ENCODE measurements at places on chromosomes 3 and 15.

GRCh38 chr3:66237552-66237951 is 16.8 kb downstream of the SLC25A26 start:
- no peak for DNase-seq

GRCh38 chr15:80010131-80010673 is 39.2 kb upstream of the BCL2A1 start:
- DNase-seq = no peak

DNA sequence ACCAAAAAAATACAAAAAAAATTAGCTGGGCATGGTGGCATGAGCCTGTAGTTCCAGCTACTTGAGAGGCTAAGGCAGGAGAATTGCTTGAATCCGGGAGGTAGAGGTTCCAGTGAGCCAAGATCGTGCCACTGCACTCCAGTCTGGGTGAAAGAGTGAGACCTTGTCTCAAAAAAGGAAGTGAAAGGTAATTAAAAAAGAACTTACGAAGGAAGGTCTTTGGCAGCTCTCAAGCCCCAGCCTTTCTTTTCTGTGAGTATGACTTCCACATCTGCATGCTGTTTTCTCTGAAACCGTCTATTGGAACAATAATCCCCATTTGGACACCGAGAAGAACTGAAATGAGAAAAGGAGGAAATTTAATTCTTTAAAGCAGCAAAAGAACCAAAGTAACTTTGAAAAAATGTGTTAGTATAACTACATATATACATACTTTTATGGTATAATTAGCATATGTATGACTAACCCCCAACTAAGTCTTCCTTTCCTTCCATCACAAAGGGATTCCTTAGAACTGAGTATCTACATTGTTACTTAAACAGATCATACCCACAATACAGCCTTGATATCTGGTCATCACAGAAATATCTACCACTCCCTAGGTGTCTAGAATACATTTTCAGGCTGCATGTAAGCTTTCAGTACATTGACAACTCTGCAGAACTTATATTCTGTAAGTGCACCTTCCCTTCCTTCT is 50.1 kb downstream of the SETD2 start:
- no peak for DNase-seq

DNA sequence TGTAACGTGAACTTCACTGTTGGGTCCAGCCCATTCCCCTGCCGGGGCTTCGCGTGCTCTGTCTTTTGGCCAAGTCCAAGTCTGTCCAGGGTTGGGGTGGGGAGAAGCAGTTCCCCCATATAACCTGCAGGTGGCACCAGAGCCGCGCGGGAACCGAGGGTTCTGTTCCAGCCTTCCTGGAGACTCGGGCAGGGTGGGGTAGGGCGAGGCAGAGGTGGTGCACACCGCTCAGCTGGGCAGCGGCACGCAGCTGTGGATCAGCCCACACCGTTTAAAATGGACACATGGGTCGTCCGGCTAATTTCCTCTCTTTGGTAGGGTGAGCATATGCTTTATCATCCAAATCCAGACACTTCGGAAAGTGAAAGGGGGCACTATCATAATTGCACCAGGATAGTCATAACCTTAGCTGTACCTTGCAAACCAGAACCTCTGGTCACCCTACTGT is 118.1 kb downstream of the TBC1D2B start:
- DNase-seq = peak; percentile 72

GRCh38 chr3:4906107-4906621 is 73.1 kb upstream of the BHLHE40 start:
- peak; percentile 24 for DNase-seq
